ENCODE measurements at places on chromosomes 1 and 21. TPM values are rescaled to one million over a fixed set of nuclear protein-coding genes. Genes with fewer than 3 reads are reported as not detected.

DNA sequence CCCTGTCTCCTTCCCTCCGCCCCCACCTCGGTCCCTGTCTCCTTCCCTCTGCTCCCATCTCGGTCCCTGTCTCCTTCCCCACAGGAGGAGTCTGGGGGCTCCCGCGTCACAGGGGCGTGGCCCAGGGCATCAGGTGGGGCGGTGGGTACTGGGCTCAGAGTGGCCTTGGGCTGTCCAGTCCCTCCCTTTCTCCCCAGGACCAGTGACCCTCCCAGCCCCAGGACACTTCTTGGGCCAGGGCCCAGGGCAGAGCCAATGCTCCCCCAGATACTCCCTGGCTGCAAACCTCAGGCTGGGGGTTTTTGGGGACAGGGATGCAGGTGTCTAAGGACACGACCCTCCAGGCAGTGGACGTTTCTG is 6.8 kb upstream of the RNF223 start:
- DNase-seq: no peak

DNA sequence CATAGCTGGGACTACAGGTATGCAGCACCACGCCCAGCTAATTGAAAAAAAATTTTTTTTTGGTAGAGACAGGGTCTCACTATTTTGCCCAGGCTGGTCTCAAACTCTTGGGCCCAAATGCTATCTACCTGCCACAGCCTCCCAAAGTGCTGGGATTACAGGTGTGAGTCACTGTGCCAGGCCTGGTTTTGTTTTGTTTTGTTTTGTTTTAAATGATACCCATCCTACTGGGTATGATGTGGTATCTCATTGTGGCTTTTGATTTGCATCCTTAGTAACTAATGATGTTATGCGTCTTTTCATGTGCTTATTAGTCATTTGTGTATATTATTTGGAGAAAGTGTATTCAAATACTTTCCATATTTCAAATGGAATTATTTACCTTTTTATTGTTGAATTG is 142.3 kb downstream of the VPS13D start:
- no peak for DNase-seq

GRCh38 chr1:248838357-248839167 is 538 bp downstream of the ZNF672 start:
- peak; percentile 91 for DNase-seq

DNA sequence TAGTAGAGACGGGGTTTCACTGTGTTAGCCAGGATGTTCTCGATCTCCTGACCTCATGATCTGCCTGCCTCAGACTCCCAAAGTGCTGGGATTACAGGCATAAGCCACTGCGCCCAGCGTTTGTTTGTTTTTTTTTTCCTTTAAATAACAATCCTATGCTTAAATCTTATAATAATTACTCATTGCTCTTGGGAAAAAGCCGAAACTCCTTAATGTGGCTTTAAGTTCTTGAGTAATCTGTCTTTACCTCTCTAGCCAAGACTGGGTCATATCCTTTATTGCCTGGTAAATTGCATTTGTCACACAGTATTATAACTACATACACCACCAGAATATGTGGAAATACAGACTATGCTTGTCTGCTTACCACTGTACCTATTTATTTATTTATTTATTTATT is 97.1 kb downstream of the MACF1 start:
- no peak for DNase-seq

GRCh38 chr1:47334765-47335435 is 1.3 kb downstream of the CMPK1 start:
- DNase-seq: no peak

DNA sequence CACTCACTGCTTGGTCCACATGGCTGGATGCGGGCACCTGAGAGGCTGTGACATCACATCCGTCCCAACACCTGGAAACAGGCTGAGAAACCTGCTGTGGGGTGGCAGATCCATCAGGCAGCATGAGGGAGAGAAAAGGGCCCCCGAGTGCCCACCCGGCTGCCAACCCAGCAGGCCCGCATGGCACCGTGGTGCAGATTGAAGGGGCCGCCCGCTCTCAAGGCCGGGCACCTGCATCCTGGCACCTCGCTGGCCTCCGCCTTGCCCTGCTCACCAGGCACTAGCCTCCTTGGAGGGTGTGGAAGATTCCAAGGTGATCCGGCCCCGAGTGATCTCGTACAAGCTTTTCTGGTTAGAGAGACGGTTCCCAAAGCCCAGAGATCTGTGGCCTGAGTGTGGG is 110.5 kb downstream of the PRDM16 start:
- DNase-seq: no peak

DNA sequence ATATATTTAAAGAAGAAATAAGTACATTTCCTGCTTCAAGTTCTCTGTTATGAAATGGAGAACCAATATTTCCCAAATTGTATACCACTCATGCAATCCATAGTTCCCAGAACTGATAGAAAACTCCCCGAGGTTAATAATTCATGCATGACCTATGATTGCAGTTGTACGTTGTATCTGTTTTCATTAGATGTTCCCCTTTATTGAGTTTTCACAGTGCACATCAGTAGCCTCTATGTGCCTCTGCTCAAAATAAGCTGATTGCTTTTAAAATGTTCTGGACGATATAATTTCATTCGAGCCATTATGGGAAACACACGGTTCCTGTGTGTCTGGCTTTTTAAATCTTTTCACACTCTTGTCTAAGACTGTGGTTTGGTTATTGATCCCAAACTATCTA is 253.1 kb upstream of the KIAA0040 start:
- no peak for DNase-seq

- DNase-seq: no peak
These were observed 3.2 kb downstream of the BARHL2 start for GRCh38 chr1:90713741-90714509.

DNA sequence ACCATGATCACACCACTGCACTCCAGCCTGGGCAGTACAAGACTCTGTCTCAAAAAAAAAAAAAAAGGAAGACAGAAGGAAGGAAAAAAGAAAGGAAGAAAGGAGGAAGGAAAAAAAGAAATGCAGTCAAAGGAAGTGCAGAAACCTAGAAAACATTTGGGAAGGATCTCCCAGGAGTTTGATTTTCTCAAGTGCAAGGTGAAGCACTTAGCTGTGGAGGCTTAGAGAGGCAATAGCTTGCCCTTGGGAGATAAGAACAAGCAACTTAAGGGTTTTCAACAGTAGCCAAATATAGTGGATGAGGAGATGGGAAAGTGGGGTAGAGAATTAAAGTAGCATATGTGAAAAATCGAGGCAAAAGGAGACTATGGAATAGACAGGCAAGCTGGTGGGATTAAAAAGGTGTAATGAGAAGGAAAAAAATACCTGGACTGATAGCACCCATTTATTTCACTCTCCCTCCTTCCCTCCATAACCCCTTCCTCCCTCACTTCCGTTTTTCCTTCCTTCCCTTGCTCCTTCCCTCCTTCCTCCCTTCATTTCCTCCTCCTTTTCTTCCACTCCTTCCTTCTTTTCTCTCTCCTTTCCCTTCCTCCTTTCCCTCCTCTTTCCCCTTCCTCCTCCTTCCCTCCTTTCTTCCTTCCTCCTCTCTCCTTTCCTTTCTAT is 6.8 kb upstream of the FAM89A start:
- DNase-seq: no peak

GRCh38 chr1:74161497-74161896 is 36.5 kb downstream of the LRRIQ3 start:
- DNase-seq: no peak

GRCh38 chr1:221900678-221901077 is 158.8 kb upstream of the DUSP10 start:
- no peak for DNase-seq

SEMA6C gene
- 1.4 TPM for polyA plus RNA-seq

NCAM2 gene
- polyA plus RNA-seq: 0.23 TPM

DCLRE1B gene
- 1.5 TPM for polyA plus RNA-seq

Data from liver (tissue), 10 donors.